ENCODE measurements at places on chromosomes 11 and 22.

- DNase-seq, result no peak
These were observed 8.5 kb downstream of the TNNT3 start for GRCh38 chr11:1927848-1928469.

GRCh38 chr11:71998649-71999310 lies at the start of gene IL18BP:
Gene IL18BP (plus strand): TSS chr11:71998909. CDS start chr11:71999985, 1,076 bp downstream.
- DNase-seq, result no peak

GRCh38 chr11:93099806-93100205 lies 98.0 kb downstream of the SLC36A4 start:
- no peak for DNase-seq

DNA sequence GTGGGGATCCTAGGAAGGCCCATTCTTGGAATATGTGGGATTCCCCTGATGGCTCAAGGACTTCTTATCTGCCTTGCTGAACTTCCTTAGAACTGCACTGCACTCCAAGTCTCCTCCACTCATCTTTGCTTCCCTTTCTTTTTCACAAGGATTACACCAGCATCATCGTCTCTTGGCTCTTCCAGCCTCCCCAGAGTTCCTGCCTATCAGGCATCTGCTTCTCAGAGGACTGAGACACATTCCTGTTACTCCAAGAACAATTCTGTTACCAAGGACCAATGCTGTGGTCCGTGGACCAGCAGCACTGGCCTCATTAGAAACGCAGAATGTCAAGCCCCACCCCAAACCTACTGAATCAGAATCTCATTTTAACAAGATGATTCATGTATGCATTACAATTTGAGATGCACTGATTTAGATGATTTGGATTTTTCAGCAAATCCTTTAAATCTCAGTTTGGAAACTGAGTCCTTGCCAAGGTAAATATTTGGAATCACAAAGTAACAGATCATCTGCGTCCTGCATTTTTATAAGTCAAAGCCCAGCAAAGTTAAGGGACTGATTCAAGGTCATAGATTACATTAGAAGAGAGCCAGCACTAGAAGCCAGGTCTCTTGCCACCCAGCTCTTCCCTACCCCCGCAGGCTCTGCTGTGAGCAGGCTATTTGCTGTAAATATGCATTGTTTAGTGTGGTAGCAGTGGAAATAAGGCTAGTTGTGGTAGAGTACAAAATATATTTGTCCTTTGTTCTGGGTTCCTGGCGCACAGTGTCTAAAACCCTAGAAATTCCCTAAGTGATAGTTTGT lies 110.9 kb downstream of the SWAP70 start:
- DNase-seq, result no peak

DNA sequence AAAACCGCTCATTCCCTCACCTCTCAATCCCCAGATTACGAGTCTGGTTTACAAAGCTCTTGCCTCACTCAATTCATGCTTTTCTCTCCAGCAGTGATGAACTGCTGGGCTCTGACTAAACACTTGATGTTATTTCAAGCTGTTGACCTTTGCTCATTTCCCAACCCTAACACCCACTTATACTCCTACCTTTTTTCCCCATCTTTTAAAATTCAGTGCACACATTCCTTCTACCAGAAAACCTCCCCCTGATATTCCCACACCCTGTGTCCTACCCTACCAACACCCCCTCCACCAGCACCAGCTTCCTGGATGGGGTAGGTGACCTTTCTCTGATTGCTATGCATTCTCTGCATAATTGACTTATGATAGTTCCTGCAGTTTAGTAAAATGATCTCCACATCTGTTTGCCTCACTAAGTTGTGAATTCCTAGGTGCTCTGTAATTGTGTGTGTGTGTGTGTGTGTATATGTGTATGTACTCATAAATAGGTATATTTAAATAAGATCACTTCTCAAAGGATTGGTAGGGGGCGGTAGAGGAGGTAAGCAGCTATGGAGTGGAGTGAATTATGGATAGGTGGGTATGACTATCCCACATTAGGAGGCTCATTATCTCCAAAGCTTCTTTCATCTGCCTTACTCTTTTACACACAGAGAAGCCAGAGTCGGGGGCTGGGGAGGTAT lies 842 bp downstream of the HEPACAM start:
- DNase-seq, result no peak
